ENCODE measurements at places on chromosomes 5 and 9. TPM values are rescaled to one million over a fixed set of nuclear protein-coding genes. Genes with fewer than 3 reads are reported as not detected.

DRD1 gene
- total RNA-seq = not detected

LURAP1L gene
- total RNA-seq = 17.8 TPM

INSL4 gene
- total RNA-seq = not detected

LRRC14B gene
- 0.66 TPM for total RNA-seq

ECPAS gene
- total RNA-seq = 69.3 TPM

CACFD1 gene
- 13.4 TPM for total RNA-seq

GRCh38 chr9:125994066-125994943 is 247.1 kb downstream of the PBX3 start:
- no peak overlapping the region for H3K27ac ChIP-seq
- H3K4me1 ChIP-seq = no peaks in the 10 kb centered on the region
- no peaks in the 10 kb centered on the region for H3K27me3 ChIP-seq
- peak; percentile 57 for DNase-seq

GRCh38 chr9:109972026-109972882 is 192.3 kb downstream of the PALM2AKAP2 start:
- DNase-seq = no peak
- no peaks in the 10 kb centered on the region for H3K36me3 ChIP-seq
- H3K27ac ChIP-seq = no peak overlapping the region
- no peak overlapping the region for H3K4me3 ChIP-seq
- no peaks in the 10 kb centered on the region for H3K4me1 ChIP-seq

GRCh38 chr5:179228341-179229121 is 116.7 kb downstream of the ADAMTS2 start:
- H3K27ac ChIP-seq = no peak overlapping the region
- no peaks in the 10 kb centered on the region for H3K36me3 ChIP-seq
- no peaks in the 10 kb centered on the region for H3K27me3 ChIP-seq
- no peak overlapping the region for H3K4me3 ChIP-seq

DNA sequence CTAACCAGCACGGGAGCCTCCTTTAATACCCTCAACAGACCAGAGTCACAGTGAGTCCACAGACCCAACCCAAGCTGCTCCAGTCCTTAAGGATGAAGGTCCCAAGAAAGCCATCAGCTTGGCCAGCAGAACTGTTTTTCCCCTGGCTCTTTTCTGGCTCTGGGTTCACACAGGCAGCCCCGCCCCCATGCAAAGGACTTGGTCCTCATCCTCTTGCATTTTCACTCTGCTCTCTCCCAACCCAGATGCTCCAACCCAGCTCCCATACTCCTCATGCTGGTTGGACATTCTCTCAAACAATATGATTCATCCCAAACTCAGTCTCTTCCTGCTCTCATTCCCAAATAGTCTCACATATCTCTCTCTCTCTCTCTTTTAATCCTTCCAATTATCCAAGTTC is 74.2 kb upstream of the SPOCK1 start:
- no peak for DNase-seq
- H3K27me3 ChIP-seq = no peaks in the 10 kb centered on the region
- H3K27ac ChIP-seq = no peak overlapping the region
- H3K36me3 ChIP-seq = no peaks in the 10 kb centered on the region
- no peak overlapping the region for H3K4me3 ChIP-seq
- no peaks in the 10 kb centered on the region for H3K4me1 ChIP-seq

- H3K27ac ChIP-seq = no peak overlapping the region
- no peaks in the 10 kb centered on the region for H3K27me3 ChIP-seq
- peaks cover 22% of the 10 kb centered on the region for H3K4me1 ChIP-seq
- no peaks in the 10 kb centered on the region for H3K36me3 ChIP-seq
- no peak for DNase-seq
- no peak overlapping the region for H3K4me3 ChIP-seq
These were observed 300.1 kb downstream of the MLLT3 start for GRCh38 chr9:20322212-20322611.

GRCh38 chr5:83026930-83027687 is 50.1 kb downstream of the TMEM167A start:
- no peak for DNase-seq
- no peaks in the 10 kb centered on the region for H3K4me1 ChIP-seq
- no peak overlapping the region for H3K4me3 ChIP-seq
- no peaks in the 10 kb centered on the region for H3K27me3 ChIP-seq

DNA sequence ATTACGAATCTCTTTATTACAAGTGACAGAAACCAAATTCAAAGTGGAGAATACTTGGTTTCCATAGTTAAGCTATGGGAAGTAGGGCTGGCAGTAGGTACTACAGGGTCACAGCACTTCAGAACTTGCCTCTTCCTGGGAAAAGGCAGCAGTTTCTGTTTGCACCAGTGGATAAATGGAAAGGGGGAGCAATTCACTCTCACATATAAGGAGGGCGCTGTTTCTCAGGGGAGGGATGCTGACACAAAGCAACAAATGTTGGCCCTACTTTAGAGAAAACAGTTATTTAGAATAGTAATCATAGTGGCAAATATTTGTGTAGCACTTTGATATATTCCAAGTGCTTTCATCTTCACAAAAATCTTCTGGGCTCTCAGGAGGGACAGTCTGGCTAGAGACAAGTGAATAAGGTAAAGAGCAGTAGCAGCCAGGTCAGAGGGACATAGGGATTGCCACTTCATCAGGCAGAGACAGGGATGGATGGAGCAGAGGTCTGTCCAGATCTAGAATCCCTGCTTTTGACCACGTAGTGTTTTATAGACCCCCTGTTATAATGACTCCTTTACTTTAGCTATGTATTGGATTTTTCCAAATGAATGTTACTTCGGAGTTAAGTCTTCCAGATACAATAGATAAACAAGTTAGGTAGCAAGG is 554.8 kb upstream of the SGCD start:
- no peak overlapping the region for H3K27ac ChIP-seq
- no peaks in the 10 kb centered on the region for H3K4me1 ChIP-seq
- no peaks in the 10 kb centered on the region for H3K36me3 ChIP-seq

DNA sequence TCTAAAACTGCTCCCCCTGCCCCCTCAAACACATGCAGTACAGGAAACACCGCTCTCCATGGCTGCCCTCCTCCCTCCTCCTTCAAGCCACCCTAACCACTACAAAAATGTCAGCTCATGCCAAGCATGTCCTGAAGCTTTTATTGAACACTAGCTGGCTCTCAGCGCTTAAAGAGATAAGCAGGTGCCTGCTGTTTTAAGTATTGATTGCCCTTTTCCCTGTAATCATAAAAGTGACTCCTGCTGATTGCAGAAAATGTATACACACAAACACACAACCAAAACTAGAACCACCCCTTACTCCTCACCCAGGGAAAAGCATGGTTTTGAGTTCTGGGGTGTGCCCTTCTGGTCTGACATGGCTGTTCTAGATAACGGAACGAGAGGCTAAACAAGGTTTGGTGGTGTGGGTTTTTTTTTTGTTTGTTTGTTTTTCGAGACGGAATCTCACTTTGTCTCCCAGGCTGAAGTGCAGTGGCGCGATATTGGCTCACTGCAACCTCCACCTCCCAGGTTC is 3.7 kb upstream of the UCK1 start:
- no peaks in the 10 kb centered on the region for H3K36me3 ChIP-seq
- no peaks in the 10 kb centered on the region for H3K4me1 ChIP-seq
- H3K27ac ChIP-seq = no peak overlapping the region

GRCh38 chr5:74105126-74105780 is 479.3 kb downstream of the ARHGEF28 start:
- H3K27me3 ChIP-seq = no peaks in the 10 kb centered on the region
- no peaks in the 10 kb centered on the region for H3K4me1 ChIP-seq
- no peak overlapping the region for H3K27ac ChIP-seq
- no peaks in the 10 kb centered on the region for H3K36me3 ChIP-seq
- H3K4me3 ChIP-seq = no peak overlapping the region

DNA sequence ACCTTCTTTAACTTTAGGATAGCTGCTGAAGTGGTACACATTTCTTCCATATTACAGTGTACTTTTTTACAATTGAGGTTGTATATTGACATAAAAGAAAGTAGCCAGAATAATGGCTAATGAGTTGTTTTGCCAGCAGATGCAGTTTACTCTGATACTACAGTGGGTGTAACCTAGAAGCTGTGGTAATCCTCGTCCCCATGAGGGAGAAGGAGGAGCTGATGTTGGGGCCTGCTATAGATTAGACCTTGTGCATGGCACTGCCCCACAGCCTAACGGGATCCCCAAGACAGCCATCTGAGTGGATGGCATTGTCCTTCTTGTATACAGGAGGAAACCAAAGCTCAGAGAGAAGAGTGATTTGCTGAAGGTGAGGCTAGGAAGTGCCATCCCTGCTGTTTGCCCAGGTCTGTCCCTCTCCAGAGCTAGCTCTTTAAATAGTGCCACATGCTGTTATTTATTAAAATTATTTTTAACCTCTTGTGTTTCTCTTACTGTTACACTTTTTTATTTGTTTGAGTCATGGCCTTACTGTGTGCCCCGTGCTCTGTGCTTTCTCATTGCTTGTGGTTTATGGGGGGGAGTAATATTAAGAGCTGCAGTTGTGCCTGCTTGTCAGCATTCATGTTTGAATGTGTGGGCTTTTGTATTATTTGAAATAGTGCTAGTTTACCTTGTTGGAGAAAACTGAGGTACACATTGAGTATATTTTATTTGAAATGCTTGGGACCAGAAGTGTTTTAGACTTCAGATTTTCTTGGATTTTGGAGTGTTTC is 65.3 kb downstream of the ICE1 start:
- DNase-seq = no peak
- H3K27me3 ChIP-seq = no peaks in the 10 kb centered on the region
- H3K36me3 ChIP-seq = no peaks in the 10 kb centered on the region
- no peak overlapping the region for H3K4me3 ChIP-seq
- H3K27ac ChIP-seq = no peak overlapping the region

DNA sequence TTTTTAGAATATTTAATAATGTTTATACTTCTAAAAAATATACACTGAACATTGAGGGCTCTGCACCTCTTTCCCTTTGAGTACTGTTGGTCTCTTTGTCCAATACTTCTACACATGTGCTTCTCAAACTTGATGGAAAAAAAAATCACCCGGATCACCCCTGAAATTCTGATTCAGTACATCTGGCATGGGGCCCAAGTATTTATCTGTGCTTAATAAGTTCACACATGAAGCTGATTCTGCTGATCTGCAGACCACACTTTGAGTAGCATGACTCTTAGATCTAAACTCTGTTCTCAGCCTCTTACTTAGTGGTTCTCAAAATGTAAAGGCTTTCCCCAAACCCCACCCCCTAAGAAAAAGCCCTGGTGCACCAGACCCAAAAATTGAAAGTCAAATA is 12.0 kb downstream of the RUSC2 start:
- no peak overlapping the region for H3K4me3 ChIP-seq
- peak overlapping the region; percentile 71 for H3K27ac ChIP-seq
- no peak for DNase-seq
- no peaks in the 10 kb centered on the region for H3K36me3 ChIP-seq

DNA sequence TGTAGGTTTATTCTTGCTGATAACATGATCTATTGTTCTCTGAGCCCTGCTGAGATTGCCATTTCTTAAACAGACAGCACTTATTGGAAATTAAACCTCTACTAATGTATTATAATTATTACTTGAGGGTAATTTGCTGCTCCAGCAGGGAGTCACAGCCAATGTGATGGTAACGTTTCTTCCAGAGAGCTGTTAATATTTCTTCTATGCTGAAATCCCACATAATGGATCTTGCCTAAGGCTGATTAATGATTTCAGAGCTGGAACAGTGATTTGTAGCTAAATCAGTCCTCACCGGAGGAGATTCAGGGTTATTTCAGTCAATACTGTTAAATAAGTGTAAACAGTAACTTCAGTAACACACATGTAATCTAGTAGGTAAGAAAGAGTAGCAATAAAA is 170.1 kb downstream of the CDH12 start:
- no peak overlapping the region for H3K4me3 ChIP-seq
- no peak for DNase-seq
- H3K27ac ChIP-seq = no peak overlapping the region
- H3K27me3 ChIP-seq = no peaks in the 10 kb centered on the region

DNA sequence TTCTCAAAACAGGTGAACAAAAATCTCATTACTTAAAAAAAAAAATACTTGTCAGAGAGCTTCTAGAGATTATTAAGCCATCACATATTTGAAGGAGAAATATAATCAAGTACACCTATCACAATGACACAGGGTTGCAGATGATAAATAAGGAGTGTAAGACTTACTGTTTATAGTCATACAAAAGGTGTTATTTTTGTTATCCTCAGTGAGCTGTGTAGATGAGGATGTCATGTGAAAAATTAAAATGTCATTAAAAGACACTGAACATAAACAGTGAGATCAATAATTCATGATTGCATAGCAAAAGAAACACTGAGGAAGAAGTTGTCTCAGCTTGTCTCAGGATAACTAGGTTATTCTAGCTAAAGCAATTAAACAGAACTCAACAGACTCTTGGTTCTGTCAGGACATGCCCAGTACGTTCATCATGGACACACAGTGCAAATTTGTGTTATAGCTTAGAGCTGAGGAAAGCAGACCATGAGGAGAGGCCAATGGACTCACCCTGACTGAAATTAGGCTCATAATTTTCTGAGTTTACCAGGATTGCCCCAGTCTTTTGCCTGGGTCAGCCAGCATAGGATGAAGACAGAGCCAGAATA is 1162.6 kb upstream of the C9orf72 start:
- H3K4me3 ChIP-seq = no peak overlapping the region
- no peak overlapping the region for H3K27ac ChIP-seq
- no peaks in the 10 kb centered on the region for H3K36me3 ChIP-seq
- no peaks in the 10 kb centered on the region for H3K27me3 ChIP-seq
- no peak for DNase-seq

DNA sequence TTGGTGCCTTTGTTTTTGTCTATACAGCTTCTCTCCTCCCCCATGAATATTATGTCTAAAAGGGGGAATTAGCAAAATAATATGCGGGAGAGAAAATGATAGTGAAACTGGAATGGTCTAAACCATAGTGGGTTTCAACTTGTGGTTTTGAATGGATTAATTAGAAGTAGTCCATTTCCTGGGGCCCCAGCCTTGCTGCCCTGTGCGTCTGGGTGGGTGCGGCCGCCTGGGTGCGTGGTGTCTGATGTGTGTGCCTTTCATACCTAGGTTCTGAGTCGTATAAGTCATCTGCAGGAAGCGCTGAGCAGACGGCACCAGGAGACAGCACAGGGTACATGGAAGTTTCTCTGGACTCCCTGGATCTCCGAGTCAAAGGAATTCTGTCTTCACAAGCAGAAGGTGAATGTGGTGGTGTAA is 120.0 kb upstream of the CACNA1B start:
- peaks cover 8% of the 10 kb centered on the region for H3K4me1 ChIP-seq
- H3K27me3 ChIP-seq = no peaks in the 10 kb centered on the region
- H3K36me3 ChIP-seq = peaks cover 83% of the 10 kb centered on the region
- H3K4me3 ChIP-seq = no peak overlapping the region
- no peak for DNase-seq

- no peak overlapping the region for H3K27ac ChIP-seq
- no peaks in the 10 kb centered on the region for H3K4me1 ChIP-seq
- H3K4me3 ChIP-seq = no peak overlapping the region
These were observed 129.2 kb upstream of the TRPM3 start for GRCh38 chr9:71250581-71250980.

GRCh38 chr9:120386390-120387131 is 193.4 kb downstream of the CDK5RAP2 start:
- H3K27ac ChIP-seq = no peak overlapping the region
- peak; percentile 55 for DNase-seq
- H3K4me3 ChIP-seq = no peak overlapping the region
- H3K27me3 ChIP-seq = no peaks in the 10 kb centered on the region

GRCh38 chr9:10855847-10856246 is 243.0 kb upstream of the PTPRD start:
- no peak overlapping the region for H3K27ac ChIP-seq
- H3K36me3 ChIP-seq = no peaks in the 10 kb centered on the region
- H3K4me1 ChIP-seq = no peaks in the 10 kb centered on the region
- no peak for DNase-seq
- H3K27me3 ChIP-seq = no peaks in the 10 kb centered on the region
